GM03348 (cell line): ENCODE measurements at places on chromosomes 1 and 21.
A peak's percentile ranks its signal among the peaks of the same experiment; 100 is the strongest.

DNA sequence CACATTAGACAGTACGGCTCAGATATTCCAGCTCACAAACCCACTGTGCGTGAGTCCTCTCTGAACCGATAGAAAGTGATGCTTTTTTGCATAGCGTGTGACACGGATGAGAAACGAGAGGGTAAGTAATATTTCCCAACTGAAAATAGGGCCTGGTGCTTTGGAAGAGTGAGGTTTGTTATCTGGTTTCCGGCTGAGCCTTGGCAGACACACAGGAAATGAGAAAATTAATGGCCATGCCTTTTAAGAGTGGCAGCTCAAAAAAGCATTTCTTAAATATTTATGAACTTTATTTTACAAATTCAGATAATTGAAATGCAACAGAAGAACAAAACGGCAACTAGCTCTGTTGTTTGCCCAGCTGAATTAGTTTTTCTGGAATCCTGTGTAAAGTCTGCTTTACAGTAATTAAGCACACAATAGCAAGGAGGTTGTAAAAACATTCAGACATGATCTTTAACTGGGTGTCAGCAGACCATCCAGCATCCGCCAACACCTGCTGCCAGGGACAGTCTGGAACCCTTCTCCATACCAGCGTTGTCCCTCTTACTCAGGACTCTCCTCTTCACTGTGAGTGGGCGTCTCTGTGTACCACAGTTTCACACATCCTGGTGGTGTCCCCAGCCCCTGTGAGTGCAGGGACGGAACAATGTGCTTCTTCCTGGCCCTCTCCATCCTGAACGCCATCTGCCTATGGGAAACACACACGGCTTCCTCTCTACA, 155.4 kb downstream of the PGBD5 start:
- DNase-seq, result peak; percentile 59

GRCh38 chr1:77948841-77949424, 29.9 kb downstream of the FUBP1 start:
- peak; percentile 20 for DNase-seq

- peak; percentile 39 for DNase-seq
These were observed 11.1 kb upstream of the RAB42 start for GRCh38 chr1:28580722-28581530.

- peak; percentile 60 for DNase-seq
These were observed 235.2 kb downstream of the DISC1 start for GRCh38 chr1:231861541-231862481.

GRCh38 chr21:38819719-38820159, 14.0 kb downstream of the ETS2 start:
- DNase-seq, result peak; percentile 72

- DNase-seq, result no peak
These were observed 197.2 kb downstream of the HHAT start for GRCh38 chr1:210525716-210526454.

DNA sequence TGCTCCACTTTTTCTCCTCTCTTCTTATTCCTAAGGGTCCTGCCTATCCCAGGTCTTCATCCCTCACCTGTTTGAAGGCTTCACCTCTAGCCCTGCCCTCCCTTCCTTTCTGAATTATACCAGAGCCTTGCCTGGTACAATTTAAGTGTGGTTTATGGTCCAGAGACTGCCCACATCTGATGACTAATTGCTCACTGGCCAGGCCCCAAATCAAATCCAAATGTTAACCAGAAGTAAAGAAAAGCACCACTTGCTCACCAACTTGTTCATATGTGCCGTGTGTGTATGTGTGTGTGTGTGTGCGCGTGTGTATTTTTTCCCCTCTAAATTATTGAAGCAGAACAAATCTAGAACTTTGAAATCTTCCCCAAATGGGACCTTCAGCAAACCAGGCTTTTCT, 26.4 kb downstream of the MYOM3 start:
- DNase-seq, result peak; percentile 79

GRCh38 chr1:102071451-102071850, 74.7 kb upstream of the OLFM3 start:
- no peak for DNase-seq

DNA sequence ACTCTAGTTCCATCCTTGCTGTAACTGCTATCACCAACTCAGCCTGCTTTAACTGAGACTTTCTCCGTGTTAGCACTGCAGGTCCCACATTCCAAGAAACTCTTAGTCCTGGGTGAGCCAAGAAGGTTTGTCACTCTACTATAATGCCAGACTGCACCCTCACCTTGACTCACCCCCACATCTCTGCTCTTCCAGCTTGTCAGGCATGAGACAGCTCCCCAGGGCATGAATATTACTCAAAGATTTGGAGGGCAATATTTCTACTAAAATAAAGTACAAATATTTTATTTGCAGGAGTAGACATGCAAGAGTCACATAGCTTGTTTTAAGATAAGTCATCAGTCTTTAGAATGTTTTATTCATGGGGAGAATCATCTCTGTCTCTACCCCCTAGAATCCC, 110.2 kb downstream of the MATN1 start:
- peak; percentile 36 for DNase-seq

- DNase-seq, result no peak
These were observed 94.3 kb upstream of the GALNT2 start for GRCh38 chr1:229972600-229973296.

DNA sequence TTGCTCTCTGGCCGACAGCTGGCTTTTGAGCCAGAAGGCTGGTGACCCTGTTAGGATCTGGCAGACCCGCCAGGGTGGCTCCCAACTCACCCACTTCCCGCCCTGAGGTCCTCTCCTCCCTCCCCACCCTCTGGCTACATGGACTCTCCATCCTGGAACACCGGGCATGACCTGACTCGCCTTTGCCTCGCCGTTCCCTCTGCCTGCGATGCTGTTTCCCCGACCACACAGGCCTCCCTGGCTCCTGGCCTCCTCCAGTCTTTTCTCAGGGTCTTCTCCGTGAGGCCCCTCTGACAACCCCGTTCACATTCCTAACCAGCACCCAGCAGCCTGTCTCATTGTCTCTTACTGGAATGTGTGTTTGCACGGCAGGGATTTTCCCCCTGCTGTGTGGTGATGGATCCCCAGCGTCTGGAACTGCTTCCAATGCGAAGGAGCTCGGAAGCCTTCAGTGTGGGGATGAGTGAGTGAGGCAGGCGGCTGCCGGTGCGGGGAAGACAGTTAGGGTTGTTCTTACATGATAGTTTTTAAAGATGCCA, 46.0 kb upstream of the POFUT2 start:
- DNase-seq, result no peak

- no peak for DNase-seq
These were observed 93.2 kb downstream of the EPHB2 start for GRCh38 chr1:22803833-22804232.

- no peak for DNase-seq
These were observed 2.9 kb downstream of the RGS2 start for GRCh38 chr1:192811594-192812239.

DNA sequence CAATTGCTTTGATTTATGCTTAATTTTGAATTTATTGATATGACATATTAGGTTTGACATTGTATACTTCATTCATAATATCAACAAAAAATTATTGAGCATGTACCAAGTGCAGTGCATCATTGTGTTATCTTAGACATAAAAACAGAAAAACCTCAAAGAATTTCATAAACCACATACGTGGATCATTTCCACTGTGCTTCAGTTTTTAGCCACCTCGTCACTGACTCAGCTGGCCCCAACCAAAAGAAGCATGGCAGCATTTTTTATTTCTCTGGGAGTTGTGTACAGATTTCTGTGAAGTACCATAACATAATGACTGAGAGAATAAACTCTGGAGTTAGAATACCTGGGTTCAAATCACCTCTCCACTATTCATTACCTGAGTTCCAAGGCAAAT, 95.6 kb upstream of the C1orf87 start:
- peak; percentile 28 for DNase-seq

- peak; percentile 65 for DNase-seq
These were observed 100.8 kb upstream of the SLC45A1 start for GRCh38 chr1:8217011-8217711.

DNA sequence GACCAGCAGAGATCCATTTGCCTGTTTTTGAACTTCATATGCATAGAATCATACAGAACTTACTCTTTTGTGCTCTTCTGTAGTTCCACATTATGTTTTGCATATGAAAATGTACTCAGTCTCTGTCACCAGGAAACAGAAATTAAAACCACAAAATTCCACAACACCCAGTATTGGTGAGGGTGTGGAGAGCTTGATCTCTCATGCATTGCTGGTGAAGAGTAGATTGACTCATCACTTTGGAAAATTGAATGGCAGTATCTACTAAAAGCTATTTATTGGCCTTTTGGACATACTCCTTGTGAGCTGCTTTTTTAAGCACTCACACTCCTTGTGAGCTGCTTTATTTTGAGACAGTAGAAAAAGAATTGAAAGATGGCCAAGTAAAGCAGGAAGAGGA, 43.3 kb downstream of the VTCN1 start:
- no peak for DNase-seq

DNA sequence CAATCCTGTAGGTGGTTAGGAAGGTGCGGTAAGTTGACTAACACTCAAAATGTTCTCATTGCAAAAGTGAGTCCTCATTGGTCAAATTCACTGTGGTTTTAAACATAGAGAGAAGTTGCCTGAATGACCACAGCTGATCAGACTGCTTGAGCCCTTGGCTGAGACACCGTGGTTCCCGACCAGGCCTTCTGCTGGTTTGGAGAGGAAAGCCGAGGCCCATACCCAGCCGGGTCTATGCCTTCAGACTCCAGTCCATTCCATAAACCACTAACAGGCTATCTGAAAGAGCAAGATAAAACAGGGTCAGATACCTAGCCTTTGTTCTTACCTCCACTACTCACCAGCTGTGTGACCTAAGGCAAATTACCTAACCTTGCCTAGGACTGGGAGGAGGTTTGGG, 133.9 kb downstream of the LMX1A start:
- no peak for DNase-seq

- no peak for DNase-seq
These were observed 1.5 kb downstream of the CDC7 start for GRCh38 chr1:91501971-91502671.

DNA sequence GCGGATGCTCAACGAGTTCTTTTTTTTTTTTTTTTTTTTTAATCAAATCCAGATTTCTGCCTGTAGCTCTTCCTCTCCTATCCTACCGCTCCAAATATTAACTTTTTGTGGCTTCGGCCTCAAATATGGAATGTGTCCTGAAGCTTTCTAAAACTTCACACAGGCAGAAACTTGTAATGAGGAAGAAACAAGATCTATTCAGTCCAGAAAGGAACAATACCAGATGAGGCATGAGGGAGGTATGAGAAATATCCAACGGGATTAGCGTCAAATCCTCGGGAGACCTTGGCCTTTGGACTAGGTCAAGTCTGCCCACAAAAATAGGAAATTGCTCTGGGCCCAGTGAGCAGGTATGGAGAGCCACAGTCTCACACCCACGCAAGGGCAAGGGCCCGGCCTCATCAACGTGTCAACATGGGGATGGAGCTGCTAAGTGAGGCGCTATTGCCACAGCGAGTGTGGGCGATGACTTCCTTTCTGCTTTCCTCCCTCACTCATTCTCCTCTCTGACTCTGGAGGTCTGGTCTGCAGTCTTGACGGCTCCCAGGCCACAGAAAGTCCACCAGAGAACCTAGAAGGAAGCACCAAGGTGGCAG, 66.6 kb downstream of the BCAR3 start:
- DNase-seq, result peak; percentile 73
